ENCODE measurements at places on chromosomes 6 and 20.

GRCh38 chr20:19601126-19601810 lies 156.8 kb upstream of the RIN2 start:
- DNase-seq: no peak

- no peak for DNase-seq
Observed at GRCh38 chr6:122651604-122652003, 41.4 kb downstream of the PKIB start.

DNA sequence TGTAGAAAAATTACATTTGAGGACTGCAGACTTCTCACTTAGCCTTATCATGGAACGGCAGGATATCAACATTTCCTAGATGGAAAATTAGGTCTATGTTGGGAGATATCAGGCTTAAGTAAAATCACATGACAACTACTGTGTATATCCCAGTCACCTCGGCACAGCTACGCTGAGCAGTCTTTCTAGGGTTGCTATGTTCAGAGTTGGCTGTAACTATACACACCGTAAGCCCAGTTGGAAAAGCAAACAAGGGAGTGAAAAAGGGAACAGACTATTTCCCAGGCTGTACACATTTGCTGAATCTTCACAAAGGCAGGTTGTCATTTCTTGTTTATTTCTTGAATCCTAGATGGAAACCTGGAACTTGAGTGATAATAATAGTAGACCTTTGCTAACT lies 80.7 kb upstream of the PTPRK start:
- DNase-seq: peak; percentile 31

- no peak for DNase-seq
Observed at GRCh38 chr6:33213166-33213988, 5.1 kb downstream of the RING1 start.

DNA sequence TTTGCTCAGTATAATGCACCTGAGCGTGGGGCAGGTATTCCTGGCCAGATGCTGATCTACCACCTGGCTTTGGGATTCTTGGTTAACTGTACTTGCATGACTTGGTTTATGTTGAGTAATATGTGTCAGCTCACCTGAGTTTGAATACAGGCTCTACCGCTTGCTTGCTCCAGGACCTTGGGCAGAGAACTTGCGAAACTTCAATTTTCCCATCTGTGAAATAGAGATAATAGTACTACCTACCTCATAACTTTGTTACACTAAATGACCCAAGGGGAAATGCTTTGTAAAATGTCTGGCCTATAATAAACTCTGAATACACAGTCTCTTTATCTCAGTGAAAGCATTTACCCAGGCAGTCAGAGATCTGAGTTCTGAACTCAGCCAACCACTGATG lies 51.8 kb downstream of the SCAND1 start:
- DNase-seq: no peak

DNA sequence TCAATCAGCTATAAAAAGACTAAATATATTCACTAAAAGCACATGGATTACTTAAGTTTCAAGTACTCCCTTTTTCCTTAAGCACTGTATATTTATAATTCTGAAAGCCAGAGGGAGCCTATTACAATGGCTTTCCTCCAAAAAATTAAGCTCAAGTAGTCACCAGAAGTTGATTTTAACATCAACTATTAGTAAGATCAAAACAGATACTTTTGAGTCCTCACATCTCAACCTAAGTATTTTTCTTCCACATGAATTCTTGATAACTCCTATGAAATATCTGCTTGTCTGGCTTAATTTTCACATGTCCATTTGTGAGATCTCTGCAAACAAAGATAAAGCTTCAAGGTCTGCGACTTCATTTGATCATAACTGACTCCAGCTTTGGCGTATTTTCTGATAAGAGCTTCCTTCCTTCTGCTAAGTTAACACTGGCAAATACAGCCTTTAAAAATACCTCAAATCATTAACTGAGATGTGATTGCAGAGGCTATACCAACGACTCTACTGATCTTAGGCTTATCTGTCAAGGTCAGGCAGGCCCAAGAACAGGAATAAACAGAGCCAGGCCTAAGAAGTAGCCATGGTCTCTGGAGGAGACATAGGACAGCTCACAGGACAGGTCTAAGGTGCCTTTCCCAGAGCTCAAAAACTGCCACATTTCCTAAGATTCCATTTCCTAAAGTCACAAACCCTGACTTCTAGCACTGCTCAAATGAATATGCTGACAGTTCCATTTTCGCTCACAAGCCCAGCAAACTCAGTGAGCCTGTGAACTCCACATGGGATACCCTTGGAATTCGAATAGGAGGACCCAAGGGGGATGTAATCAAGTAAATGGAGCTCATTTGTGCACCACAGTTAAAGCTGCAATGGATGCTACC lies 10.0 kb downstream of the SNX5 start:
- DNase-seq: no peak

DNA sequence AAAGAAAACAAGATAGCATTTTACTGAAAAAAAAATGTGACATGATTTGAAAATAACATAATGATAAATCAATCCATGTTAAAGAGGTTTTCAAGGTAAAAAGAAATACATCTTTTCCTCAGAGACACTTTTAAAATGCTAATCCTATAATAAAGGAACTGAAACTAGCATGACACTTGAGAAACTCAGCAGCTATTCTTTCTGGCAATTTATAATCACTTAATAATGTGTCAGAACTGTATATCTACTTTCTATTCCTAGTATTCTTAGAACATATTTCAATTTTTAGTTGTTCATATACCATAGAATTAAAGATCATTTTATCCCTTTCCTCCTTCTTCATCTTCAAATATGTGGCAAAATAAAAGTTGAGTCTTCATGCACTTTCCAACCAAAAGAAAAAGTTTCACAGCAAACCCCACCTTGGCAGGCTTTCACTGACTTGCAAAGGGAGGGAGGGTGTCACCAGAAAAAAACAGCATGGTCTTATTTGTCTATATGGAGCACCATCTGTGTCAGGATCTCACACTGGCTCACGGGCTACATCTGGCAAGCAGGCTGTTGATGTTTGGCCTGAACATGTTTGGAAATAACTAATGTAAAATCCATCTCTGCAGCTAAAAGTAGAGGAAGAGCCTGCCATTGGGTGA lies 48.5 kb downstream of the FHL5 start:
- no peak for DNase-seq

- no peak for DNase-seq
Observed at GRCh38 chr6:105648276-105648675, 245.4 kb upstream of the PREP start.

DNA sequence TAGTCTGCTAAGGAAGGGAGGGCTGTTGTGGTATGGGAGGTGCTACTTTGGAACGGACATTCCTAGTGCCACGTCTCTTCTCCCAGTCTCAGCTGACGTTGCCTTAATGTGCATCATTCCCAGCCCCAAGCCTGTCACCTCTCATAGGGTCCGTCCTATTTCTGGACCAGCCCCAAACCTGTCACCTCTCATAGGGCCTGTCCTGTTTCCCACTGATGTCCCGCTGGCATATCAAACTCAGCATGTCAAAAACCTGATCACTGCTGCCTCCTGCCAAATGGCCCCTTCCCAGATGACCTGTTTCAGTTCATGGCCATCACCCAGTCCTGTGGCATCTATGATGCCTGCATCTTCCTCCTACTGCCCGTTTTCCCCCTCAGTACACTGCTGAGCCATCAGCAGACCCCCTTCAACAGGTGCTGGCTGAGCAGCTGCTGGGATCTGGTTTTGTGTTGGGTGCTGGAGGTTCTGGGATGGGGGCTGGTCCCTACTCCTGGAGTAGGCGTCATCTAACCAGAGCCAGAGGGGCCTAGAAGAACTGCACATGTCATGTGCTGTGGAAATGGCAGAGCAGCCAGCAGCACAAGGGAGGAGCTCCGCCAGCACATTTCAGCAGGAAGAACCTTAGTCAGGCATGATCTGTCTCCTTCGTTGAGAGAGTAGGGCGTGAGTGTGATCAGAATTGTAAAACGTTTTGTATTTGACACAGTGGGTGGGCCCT lies 3.3 kb downstream of the ENTPD6 start:
- DNase-seq: no peak

- no peak for DNase-seq
Observed at GRCh38 chr6:7173843-7174503, 66.2 kb downstream of the RREB1 start.

- peak; percentile 14 for DNase-seq
Observed at GRCh38 chr20:38209736-38210405, 44.8 kb upstream of the TGM2 start.

DNA sequence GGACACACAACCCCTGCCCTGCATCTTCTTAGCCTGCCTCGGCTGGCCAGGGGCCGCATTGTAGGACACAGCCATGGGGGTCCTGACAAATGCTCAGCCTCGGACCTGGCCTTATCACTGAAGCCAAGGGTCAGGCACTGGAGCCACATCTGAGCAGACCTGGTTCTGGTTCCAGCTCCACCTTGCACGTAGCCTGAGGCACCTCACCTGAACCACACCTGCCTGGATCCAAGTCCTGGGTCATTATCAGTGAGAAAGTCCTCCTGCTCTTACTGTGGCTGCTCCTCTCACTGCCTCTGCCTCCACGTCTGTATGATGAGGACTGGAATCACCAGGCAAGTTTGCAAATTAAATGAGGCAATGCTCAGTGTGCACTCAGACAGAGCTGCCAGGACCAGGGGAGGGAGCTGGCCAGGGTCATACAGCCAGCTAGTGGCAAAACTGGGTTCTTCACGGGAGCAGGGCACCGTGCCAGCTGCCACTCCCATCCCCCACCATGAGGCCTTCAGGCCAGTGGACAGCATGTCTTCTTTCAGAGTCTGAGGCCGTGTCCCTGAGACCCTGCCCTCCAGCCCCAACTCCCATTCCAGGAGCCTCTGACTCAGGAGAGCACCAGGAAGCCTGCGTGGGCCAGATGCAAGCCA lies 40.2 kb downstream of the MRPL14 start:
- no peak for DNase-seq

DNA sequence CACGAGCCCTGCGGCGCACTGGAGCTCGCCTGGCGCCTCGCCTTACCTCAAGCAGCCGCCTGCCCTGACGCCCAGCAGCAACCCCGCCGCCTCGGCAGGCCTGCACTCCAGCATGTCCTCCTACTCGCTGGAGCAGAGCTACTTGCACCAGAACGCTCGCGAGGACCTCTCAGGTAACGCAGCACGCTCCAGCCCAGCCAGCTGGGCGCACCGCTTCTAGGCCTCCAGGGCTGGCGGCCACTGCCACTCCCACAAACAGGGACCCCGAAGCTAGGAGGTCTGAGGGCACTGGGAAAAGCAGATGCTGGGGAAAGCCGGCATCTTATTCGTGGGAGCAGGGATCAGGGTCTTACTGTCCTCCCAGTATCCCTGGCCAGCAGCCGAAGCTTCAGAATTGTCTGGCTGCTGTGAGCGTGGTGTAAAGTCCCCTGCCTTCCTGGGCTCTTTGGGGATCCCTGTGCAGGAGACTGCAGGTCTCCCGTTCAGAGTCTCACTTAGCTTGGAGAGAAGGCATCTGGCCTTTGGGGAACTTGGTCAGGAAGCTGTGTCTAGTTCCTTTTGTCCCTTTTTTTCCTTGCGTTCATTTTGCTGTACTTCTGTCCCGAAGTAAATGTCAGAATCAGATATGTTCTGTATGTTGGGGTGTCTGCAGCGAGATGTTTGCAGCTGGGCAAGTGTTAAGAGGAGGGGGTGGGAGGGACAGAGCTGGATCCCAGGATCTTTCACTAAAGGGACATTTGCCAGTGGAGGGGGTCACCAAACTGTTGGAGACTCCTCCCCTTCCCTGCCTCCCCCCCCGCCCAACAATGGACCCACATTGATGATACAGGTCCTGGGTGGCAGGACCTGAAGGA lies 1.8 kb downstream of the FOXF2 start:
- DNase-seq: no peak

DNA sequence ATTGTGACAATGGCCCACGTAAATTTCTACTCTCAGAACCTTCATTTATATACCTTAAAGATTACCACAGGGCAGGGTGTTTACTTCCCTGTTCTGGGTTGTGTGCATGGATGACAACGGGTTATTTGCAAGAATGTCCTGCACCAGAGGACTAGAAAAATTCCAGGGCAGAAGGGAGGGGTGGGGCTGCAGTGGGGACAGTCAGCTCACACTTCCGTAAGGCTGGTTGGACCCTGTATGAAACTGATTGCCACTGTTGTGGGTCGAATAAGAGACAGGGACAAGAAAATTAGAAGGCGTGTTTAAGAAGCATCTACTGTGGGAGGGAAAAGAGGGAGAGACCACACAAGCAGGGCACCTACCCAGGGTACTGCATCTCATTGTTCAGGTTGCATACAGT lies 96.5 kb downstream of the SNAP25 start:
- DNase-seq: no peak

DNA sequence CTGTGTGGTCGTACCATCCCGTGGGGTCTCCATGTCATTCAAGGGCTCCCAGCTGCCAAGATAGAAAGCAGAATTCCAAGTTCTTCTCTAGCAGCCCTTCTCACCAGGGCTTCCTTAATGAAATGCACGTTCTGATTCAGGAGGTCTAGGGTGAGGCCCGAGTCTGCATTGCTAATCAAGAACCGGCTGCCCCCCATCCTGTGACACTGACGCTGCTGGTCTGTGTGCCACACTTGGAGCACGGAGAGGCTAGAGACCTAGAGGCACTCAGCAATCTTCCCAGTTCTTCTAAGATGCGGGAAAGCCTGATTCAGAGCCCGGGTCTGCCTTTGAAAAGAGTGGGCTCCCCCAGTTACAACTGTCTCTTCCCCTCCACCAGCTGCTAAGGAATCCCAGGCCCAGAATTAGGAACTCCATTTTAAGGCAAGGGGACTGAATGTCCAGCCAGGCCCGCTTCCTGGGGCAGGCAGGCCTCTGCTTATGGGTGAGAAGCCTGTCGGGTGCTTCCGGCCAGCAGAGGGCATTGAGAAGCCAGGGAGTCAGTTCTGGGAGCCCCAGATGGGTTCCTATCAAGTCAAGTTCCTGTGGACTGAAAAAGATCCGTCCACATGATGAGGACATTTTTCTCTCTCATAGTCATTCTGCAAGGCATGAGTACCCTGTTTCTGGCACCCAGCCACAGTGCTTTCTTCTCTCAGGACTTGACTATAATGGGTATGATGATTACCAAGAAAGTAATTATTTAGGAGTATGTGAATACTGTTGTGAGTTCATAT lies 69.8 kb upstream of the RIN2 start:
- peak; percentile 89 for DNase-seq

DNA sequence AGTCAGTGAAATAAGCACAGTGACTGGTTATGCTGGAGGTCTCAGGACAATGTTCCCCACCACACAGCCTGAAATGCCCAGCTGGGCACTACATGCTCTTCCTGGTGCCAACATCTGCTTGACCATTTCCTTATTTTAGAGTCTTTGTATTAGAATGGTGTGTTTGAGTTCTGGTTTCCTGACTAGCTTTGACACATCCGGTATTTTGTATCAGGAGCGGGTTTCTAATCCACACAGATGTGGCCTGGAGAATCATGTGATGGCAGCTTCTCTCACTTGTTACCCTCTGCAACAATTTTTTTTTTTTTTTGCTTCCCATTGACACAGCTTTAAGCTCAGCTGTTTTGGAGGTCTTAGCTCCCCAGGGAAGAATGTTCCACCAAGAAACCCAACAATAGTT lies 164.5 kb upstream of the CST7 start:
- no peak for DNase-seq

GRCh38 chr20:8130840-8131526 lies 1.1 kb upstream of the PLCB1 start:
- no peak for DNase-seq

DNA sequence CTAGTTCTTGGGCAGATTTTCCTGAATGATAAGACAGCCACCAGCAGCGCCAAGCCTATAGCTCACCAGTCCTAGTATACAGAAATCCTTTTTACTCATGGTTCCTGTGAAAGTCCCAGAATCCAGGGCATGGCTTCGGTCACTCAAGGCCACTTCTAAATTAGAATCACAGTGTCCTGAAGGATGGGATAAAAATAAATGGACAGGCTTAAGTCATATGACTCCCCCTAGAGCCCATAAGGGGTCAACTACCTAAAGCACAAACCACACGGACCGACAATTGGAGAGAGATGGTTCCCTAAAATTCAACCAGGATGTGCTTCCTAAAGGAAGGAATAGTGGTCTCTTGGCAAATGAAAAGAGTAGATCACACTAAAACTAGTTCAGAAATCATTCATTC lies 404.1 kb upstream of the PLCB4 start:
- DNase-seq: no peak

All from stromal cell of bone marrow (primary cell).